ENCODE measurements at places on chromosomes 3 and 15.

- DNase-seq, result no peak
Measured at GRCh38 chr3:65927576-65927975, 111.1 kb downstream of the MAGI1 start.

GRCh38 chr3:31392568-31392967 lies 140.2 kb upstream of the STT3B start:
- no peak for DNase-seq

DNA sequence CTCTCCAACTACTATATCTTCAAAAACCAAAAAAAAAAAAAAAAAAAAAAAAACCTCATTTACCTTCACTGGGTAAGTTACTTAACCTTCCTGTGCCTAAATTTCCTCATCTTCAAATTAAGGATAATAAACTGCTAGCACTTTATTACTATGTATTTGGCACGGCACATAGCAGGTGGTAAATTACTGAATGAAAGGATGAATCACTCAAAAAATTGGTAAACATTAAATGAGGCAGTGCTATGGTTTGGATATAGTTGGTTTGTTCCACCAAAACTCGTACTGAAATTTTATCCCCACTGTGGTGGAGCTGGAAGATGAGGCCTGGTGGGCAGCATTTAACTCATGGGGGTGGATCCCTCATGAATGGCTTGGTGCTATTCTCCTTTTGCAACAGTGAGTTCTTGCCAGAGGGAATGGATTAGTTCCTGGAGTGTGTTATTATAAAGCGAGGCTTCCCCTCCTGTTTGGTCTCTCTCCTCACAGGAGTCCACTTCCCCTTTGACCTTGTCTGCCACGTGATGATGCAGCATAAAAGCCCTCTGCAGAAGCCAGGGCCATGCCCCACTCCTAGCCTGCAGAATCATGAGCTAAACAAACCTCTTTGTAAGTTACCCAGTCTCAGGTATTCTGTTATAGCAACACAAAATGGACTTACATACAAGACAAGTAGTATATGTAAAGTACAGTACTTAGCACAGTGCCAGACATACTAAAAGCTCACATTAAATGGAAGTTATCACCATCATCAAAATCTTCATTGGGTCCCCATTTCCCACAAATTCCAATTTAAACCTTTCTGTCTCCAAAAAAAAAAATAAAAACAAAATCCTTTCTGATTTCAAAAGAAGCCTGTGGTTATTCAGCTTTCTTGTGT lies 20.6 kb downstream of the DCUN1D1 start:
- no peak for DNase-seq

DNA sequence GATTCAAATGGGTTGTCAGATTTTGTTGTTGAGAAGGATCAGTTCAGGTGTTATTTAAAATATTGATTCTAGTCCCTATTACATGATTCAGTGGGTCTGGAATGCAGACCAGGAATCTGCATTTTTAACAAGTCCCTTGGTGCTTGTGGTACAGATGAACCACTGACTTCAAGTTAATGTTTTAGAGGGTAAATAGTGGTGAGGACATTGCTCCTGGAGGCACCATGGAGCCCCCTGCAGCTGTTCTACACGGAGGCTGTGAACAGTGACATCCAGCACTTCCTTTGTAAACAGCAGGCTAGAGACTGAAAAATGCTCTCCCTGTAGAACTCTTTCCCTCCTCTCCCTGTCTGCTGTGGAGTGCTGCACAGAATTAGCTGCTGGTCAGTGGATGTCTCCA lies 4.8 kb upstream of the FSIP1 start:
- DNase-seq, result no peak

DNA sequence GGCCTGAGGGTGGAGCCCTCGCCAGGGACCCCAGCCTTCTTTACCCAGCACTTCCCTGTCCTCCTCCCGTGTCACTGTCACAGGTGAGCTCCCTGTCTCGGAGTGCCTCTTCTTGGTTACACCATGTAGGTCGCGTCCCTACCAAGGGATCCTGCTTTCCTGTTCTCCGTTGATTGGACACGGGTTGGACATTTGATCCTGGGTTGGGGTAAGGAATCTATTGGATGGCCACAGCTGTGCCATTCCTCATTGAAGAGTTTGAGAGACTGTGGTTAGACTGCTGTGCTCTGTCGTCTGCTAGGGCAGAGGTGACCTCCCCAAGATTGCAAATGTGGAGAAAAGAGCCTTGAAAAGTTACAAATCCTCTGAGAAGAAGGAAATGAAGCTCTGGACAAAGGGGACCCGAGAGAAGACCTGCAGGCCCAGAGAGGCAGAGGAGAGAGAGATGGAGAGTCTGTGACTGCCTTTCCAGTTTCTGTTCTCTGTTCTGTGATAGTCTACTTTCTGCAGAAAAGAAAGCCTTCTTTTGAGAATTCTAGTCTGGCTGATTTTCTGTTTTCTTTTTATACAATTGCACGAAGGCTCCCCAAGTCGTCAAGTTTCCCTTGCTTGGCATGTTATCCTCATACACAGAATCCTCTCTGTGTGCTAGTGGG lies 325.7 kb upstream of the RGMA start:
- no peak for DNase-seq

DNA sequence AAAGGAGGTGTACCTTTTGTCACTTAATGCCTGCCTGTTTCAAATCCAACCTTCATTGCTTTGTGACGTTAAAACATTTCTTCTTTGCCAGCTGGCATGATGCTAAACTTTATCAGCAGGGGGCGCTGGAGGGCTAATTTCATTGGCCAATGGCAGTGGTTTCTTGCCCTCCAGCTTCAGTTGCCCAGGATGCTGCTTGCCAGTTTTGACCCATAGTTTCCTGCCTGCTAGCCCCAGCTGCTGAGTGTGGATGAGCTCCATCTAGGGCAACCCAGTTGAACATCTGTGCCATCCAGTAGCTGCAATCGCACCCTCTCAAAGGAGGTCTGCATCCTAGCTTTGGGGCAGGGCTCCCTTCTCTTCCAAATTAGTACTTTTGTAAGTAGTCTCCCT lies 22.1 kb downstream of the ACKR2 start:
- peak; percentile 47 for DNase-seq

DNA sequence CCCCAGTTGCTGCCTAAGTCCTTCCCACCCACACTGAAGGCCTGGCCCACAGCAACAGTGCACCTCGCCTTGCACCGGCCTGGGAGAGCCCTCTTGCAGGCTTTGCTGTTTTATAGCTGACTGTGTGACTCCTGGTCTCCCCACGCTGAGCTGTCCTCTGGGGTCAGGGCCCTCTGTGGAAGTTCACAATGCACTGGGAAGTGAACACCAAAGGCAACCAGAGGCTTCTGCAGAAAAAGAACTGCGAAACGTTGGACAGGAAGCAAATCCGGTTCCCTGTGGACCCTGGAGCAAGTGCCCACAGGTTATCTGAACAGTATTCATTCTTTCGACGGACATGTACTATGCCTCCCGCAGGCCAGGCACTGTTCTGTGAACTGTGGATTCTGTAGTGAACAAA lies 737 bp upstream of the EPHB1 start:
- no peak for DNase-seq

- no peak for DNase-seq
Measured at GRCh38 chr3:176916777-176917176, 280.5 kb downstream of the TBL1XR1 start.

- DNase-seq, result no peak
Measured at GRCh38 chr3:141790171-141790570, 27.0 kb downstream of the GRK7 start.

DNA sequence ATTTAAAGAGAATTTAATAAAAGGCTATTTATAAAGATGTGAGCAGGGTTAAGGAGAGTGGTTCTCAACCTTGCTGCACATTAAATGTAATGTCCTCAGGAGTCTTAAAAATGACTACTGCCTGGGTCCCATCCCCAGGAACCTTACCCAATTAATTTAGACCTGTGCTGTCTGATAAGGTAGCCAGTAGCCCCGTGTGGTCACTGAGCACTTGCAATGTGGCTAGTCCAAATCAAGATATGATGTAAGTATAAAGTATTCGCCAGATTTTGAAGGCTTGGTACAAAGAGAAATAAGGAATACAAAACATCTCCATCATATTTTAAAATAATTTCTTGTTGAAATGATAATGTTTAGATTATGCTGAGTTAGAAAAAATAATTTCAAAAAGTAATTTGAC lies 343.3 kb upstream of the PPP2R3A start:
- DNase-seq, result no peak

DNA sequence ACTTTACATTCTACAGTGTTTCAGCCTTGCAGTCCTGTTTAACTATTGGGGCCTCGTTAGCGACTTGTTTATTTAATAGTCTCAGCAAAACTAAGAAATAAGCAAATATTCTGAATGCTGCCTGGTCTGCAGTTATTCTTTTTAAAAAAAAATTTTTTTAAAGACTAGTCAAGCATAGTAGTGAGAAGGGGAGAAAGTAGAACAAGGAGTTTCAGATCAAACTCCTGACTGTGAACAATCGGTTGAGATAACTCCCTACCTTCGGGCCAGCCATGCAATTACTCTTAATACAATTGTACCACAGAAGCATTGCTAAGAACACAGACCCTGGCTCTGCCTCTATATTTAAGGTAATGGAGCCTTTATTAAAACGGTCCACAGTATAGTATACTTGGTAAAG lies 5.8 kb upstream of the DUT start:
- no peak for DNase-seq

GRCh38 chr3:29597376-29598008 lies 316.6 kb downstream of the RBMS3 start:
- no peak for DNase-seq

DNA sequence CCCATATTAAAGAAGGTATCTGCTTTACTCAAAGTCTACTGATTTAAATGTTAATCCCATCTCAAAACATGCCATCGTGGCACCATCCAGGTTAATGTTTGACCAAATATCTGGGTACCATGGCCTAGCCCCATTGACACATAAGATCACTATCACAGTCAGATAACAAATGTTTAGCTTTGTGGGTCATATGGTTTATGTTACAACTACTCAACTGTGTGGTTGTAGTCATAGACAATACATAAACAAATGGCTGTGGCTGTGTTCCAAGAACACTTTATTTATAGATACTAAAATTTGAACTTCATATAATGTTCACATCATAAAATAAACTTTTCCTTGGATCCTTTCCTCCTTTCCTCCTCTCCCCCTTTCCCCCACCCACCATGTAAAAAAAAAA lies 9.8 kb upstream of the SNRPN start:
- no peak for DNase-seq

GRCh38 chr3:117434661-117435412 lies 725.3 kb downstream of the TUSC7 start:
- DNase-seq, result no peak

DNA sequence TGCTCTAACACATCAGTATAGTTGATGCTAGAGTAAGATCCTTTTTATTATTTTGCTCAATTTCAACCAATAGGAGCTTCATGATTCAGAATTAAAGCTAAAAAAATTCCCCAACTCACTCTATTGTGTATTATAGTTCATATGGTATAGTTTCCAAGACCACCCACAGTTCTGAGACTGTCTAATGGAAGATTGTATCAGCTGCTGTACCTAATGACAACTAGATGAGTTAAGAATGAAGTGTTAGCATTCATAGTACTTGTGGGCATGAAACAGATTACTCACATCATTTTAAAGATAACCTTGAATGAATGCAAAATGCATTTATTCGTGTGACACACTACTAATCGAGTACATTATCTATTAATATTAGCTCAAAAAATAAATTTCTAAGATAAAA lies 289.9 kb upstream of the ATP11B start:
- DNase-seq, result no peak

DNA sequence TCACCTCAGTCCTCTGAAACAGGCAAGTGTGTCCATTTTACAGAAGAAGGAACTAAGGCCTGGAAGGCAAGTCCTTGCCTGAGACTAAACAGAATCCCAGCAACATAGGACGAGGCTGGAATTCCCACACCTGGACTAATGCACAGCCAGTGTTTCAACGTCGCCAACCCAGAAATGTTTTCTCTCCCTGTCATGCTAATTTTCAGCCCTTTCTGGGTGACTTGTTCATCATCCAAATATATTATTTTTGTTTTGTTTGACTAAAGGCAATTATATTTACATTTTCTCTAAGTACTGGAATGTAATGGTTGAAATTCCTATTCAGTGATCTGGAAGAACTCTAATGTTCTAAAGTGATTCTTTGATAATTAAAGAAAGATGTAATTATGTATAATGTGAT lies 51.8 kb downstream of the BTD start:
- no peak for DNase-seq

DNA sequence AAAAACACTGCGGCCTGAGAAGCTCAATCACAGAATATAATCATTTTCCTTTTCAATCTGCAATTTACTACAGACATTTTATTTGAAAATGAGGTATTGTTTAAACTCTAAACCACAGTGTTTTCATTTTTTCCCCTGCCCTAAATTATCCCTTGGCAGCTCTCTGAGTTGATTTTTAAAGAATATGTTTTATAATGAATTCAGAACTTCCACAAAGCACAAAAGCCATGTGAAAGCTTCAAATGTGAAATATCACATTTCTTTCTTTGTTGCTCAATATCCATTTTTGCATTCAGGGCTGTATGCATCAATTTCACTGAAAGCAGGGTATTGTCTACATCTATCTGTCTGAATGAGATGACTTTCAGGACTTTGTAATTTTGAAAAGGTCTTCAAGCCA lies 813.6 kb upstream of the ALCAM start:
- DNase-seq, result no peak

DNA sequence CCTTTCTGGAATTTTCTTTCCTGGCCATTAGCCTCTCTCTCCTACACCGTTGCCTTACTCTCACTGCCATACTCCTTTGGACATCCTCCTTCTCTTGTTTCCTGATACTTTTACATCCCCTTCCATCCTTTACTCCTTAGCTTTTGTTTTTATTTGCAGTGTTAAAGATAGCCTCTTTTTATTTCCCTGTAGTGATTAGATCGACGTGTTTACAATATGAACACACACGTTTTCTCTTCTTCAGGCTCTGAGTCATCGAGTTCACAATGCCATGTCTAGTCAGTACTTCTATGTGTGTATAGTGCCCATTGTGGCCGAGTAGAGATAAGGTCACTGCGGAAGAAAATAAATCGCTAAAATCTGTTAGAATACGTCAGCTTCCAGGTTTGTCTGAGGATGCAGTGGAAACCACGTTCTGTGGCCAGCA lies 208.5 kb downstream of the LPP start:
- no peak for DNase-seq

DNA sequence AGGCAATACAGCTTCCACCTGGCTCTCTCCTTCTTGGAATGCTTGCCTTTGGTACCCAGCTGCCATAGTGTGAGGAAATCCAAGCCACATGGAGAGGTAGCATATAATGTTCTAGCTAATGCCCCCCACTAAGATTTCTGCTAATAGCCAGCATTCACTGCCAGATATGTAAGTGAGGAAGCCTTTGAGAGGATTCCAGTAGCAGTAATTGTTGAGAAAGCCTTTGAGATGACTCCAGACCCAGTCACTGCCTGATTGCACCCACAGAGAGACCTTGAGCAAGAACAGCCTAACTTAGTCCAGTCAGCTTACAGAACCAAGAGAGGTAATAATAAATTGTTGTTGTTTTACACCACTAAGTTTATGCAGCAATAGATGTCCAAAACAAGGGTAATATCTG lies 63.1 kb downstream of the STRIT1 start:
- DNase-seq, result no peak

- peak; percentile 49 for DNase-seq
Measured at GRCh38 chr3:47989981-47990440, 26.2 kb downstream of the MAP4 start.

- no peak for DNase-seq
Measured at GRCh38 chr15:38294126-38294525, 41.5 kb downstream of the SPRED1 start.
